ENCODE measurements at places on chromosomes 3 and 15.

GRCh38 chr3:168457954-168458539 is 362.3 kb upstream of the GOLIM4 start:
- no peak for DNase-seq

DNA sequence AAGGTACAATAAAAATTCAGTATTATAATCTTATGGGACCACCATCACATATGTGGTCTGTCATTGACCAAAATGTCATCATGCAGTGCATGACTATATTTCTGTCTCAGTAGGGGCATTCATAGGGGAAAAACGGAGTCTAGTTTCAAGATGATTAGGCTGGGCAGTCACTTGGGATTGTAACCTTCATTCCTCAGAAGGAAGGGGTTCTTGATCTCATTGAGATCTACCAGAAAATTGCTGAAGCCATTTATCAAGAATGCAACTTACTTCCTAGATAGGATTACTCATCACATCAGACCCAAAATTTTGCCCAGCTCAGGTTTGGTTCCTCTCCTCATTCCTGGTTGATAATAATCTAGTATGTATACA is 37.3 kb downstream of the BTD start:
- no peak for DNase-seq

- no peak for DNase-seq
Measured at GRCh38 chr3:159950156-159950898, 38.3 kb upstream of the IL12A start.

DNA sequence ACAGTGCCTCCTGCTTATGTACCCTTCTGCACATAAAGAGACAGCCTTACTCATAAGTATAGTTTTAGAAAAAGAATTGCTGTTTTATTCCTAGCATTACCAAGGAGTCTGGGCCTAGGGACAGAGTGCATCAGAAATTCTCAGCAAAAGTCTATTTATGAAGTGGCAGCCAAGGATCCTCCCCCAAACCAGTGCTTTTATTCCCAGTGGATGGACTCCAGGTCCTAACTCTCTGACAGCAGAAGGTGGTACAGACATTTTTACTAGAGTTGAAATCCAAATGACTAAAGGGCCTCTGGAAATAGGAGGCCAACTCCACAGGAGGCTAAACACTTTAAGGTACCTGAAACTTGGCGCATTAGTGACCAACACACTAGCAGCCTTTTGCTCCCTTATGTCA is 407.2 kb upstream of the TPRG1 start:
- no peak for DNase-seq

GRCh38 chr3:24678421-24678865 is 183.8 kb upstream of the THRB start:
- peak; percentile 50 for DNase-seq

GRCh38 chr15:68401496-68402431 is 30.2 kb downstream of the ITGA11 start:
- no peak for DNase-seq

GRCh38 chr3:124559846-124560574 is 170.2 kb upstream of the UMPS start:
- DNase-seq: no peak

GRCh38 chr3:27147215-27147614 is 222.0 kb downstream of the NEK10 start:
- no peak for DNase-seq

DNA sequence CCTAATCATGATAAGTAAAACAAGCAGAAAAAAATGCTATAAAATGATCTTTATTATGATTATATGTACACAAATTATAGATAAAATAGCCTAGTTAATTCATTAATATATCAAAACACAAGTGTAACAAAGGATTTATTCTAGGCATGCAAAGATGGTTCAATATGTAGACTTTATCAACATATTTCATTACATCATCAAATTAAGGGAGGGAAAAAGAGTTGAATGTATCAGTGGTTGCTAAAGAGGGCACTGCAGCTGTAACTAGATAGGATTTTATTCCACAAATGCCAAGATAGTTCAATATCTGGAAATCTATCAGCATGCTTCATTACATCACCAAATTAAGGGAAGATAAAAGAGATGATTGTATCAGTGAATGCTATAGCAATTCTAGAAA is 248.3 kb downstream of the LPP start:
- DNase-seq: no peak

DNA sequence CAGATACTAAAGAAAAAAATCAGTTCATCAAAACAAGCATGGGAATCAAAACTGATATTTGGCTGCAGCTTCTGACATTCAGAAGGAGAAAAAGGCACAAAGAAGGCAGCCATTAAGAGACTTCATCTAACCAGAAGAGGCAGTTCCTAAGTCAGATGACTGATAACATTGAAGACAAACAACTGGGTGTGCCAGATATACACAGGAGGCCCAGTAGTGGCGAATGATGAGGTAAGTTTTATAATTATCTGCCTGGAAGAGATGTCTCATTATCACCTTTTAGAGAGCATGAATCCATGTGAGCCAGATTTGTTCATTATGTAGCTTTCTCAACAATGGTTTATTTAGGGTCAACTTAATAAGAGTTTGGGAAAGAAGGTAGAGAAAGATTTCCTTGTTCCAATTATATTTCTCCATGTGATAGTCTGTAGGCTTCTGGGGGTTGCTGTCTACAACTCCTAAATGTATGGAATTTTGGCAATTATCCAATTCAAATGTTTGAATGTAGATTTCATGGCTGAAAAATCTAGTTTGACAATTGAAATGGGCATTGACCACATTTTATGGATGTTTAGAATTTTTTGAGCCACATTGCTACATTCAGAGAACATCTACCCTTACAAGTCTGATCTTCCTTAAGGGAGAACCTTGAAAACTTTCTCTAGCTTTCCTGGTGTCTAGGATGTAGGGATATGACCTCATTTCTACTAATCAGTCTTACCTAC is 50.4 kb upstream of the RASGRF1 start:
- no peak for DNase-seq

DNA sequence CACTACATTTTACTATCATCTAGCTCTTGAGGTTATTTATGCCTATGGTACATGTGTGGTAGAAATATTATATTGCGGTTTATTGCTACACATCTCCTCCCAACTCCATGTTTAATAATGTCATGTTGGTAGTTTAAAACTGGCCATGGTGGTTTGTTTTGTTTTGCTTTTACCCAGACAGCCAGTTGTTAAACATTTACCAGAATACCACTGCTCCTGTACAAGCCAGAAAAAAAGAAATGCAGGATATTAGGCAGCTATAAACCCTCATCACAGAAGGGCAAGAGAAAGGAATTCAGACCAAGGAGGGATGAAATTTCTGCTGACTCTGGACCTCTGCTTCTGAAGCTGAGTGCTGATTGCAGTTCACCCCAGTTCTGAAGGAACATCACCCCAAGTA is 451.8 kb upstream of the IL12A start:
- DNase-seq: no peak

DNA sequence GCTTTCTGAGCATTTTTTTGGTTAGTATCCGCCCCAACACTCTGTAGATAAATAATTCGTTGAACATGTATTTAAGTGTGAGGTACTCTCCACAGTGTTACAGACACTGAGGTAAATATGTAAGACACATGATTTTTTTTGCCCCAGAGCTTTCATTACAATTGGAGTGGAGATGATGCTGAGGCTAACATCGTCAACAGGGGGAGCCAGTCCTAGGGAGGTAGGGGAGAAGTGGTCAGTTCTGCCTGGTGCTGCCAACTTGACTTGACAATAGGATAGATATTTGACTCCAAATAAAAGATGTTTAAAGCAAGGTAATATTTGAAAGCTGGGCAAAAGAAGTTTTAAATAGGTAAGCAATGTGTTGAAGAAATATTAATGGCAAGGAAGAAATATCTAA is 295.7 kb downstream of the UNC13C start:
- no peak for DNase-seq

- DNase-seq: peak; percentile 88
Measured at GRCh38 chr3:195102609-195103467, 168.1 kb downstream of the XXYLT1 start.

DNA sequence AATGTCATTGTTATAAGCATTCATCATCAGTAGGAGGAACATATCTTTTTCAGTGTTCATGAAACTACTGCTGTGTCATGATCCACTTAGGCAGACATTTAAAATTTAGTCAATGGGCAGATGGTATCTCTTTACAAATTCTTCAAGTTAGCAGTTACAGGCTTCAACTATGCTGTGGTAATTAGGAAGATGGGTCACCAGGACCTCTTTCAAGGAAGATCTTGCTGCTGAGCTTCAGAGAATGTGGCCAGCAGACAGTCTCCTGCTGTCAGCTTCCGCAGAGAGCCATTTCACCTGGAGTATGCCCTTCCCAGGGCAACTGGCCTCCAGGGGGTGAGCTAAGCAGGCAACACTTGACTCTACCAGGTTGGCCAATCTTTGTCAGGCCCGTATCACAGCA is 19.4 kb downstream of the IFT57 start:
- DNase-seq: no peak

DNA sequence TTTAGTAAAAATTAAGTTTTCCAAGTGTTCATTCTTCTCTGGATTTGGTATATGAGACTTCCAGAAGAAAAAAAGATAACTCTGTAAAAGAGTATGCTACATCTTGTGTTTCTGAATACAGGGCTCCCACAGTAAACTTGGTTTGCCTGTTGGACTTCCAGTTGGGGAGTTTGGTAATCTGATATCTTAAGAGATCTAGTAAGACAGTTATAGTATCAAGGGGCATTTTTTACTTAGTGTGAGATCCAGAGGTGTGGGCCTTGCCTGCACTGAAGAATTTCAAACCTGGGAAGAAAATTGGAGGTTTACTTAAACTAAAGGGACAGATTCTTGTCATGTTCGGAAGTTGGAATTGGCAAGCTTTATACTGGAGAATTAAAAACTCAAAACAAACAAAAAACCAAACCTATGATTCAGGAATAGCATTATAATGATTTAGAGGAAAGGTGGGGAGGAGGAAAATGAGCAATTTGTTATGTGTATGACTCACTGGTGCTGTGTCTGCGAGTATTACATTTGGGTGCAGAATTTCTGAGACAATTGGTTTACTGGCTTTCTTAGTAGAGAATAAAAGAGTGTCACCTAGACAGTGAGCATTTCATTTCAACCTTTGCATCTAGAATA is 58.9 kb upstream of the ULK4 start:
- DNase-seq: peak; percentile 55

DNA sequence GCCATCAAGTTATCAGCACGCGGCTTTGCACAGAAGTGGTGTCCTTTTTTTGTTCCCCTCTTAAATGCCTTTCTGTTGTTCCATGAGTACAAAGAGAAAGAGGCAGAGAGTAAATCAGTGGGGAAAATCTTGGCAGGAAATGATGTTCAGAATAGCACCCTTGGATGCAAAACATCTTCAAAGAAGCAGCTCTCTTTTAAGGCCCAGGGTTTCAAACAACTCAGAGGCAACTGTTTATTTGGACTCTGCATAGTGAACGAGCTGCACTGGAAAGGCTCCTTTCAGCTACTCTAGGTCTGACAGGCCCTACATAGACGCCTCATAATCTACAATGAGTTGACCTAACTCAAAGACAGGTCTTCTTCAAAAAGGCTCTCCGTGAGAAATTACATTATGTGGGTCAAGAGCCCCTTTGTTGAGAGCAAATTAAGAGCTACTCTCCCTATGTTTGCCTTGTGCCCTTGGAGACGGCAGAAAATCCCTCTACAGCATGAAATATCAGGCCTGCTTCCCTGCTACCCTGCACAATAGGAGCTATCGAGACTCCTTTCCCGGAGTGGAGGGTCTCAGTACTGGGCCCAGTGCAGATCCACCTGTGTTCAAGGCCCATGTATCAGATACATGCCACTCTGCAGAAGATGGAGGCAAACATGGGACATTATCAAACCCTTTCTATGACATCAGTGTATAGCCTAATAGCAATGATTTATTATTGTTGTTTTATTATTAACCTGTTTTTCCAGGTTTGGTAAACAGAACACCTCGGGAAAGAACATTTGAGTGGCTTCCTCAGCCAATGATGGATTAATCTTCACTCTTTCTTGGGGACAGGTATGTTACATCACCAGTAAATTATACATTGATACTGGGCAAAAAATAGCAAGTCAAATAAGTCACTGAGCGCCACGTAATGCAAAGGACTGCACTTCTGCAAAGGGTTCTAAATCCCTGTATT is 53.1 kb downstream of the HEG1 start:
- DNase-seq: no peak

DNA sequence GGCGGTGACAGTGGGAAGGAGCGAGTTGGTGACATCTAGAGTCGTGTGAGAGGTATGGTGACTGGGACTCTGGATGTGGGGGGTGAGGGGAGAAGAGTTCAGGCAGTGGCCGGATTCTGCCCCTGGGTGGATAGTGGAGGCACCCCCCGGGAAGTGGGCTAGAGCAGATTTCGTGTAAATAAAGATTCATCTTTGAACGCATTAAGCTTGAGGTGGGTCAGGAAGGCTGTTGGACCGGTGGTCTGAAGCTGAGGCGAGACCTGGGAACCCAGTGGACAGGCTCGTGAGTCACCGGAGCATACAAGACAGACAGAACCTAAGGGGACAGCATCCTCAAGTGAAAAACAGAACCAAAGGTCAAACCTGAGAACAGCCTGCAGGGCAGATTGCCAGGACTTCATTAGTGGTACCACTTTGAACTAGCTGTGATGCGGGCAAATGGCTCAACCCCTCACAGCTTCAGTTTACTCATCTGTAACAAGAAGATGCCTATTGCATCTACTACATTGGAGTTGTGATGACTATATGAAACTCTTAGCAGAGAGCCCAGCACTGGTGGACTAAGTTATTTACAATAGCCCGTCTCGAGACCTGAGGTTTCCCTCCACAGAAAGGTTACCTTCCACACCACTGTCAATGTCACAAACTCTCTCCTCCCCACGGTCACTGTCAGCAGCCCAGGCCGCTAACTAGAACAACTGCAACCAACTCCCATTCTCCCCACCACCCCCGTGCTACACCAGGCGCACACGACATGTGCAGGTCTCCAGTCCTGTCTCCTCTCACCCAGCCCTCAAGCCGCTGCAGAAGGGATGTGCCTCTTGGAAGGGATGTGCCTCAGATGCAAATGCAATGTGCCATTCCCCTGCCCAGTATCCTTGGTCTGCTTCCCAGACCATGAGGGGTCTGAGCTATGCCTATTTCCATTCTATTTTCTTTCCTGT is 901 bp upstream of the CLN6 start:
- DNase-seq: no peak

GRCh38 chr3:190197346-190197763 is 76.7 kb upstream of the P3H2 start:
- DNase-seq: no peak

DNA sequence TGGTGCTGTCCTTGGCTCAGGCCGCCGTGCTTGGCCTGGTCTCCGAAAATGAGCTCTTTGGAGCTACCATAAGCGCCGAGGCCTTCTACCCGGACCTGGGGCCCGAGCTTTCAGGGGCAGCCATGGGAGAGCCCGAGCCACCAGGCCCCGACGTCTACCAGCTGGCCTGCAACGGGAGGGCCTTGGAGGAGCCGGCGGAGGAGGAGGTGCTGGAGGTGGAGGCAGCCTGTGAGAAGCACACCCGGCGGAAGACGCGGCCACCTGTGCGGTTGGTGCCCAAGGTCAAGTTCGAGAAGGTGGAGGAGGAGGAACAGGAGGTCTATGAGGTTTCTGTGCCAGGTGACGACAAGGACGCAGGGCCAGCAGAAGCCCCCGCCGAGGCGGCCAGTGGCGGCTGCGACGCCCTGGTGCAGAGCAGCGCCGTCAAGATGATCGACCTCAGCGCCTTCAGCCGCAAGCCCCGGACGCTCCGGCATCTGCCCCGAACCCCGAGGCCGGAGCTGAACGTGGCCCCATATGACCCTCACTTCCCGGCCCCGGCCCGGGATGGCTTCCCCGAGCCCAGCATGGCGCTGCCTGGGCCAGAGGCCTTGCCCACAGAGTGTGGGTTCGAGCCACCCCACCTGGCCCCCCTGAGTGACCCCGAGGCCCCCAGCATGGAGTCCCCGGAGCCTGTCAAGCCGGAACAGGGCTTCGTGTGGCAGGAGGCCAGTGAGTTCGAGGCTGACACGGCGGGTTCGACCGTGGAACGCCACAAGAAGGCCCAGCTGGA is 34.9 kb downstream of the IDH2 start:
- DNase-seq: no peak

All from GM04503 (cell line).